ENCODE measurements at places on chromosomes 11 and 22.
A peak's percentile ranks its signal among the peaks of the same experiment; 100 is the strongest.

GRCh38 chr11:62115085-62115694 lies 8.6 kb upstream of the INCENP start:
- no peak for DNase-seq

DNA sequence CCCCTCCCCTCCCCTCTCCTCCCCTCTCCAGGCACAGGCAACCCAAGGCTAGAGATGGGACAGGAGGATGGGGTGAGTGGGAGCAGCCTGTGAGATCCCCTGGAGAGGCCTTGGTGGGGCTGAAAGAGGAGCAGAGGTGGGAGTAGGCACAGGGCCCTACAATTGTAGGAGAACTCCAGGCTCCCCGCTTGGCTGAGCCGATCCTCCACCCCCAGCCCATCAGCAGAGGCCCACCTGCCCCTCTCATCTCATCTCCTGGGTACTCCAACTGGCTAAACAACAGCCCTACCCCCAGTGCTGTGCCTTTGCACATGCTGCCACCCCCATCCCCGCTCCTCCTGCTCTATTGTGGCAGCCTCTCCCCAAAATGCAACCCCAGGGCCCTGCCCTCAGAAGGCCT lies 52.0 kb upstream of the A4GALT start:
- no peak for DNase-seq

- peak; percentile 79 for DNase-seq
Observed at GRCh38 chr22:18929459-18929858, 6.6 kb downstream of the PRODH start.

- DNase-seq, result no peak
Observed at GRCh38 chr11:67406420-67406968, 2.6 kb downstream of the TBC1D10C start.

- DNase-seq, result peak; percentile 88
Observed at GRCh38 chr11:35907648-35908431, 36.0 kb upstream of the LDLRAD3 start.

GRCh38 chr22:49997251-49997599 lies 15.3 kb downstream of the IL17REL start:
- no peak for DNase-seq

DNA sequence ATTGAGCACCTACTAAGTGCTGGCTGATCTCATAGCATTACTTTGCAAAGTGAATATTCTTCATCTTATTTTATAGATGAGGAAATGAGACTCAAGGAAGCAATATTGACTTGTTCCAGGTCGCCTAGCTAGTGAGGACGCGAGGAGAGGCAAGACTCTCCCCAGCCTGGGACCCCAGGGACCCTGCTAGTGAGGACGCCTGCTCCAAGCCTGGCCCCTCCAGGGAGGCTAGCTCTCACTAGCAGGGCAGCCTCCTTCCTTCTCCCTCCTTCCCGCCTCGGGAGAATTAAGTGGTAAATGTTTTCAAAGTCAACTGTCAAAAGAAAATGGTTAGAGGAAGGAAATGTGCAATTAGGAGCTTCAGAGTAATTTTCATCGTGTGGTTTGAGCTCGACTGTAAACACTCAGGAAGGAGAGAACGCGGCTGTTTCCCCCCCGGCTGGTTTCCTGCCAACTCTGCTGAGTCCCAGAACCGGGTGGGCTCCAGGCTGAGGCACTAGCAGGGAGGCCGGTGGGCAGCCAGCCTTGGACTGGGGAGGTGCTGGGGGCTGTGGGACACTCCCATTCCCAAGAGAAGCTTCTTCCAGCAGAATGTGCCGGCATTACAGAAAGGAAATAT lies 17.9 kb downstream of the MYEOV start:
- peak; percentile 81 for DNase-seq

DNA sequence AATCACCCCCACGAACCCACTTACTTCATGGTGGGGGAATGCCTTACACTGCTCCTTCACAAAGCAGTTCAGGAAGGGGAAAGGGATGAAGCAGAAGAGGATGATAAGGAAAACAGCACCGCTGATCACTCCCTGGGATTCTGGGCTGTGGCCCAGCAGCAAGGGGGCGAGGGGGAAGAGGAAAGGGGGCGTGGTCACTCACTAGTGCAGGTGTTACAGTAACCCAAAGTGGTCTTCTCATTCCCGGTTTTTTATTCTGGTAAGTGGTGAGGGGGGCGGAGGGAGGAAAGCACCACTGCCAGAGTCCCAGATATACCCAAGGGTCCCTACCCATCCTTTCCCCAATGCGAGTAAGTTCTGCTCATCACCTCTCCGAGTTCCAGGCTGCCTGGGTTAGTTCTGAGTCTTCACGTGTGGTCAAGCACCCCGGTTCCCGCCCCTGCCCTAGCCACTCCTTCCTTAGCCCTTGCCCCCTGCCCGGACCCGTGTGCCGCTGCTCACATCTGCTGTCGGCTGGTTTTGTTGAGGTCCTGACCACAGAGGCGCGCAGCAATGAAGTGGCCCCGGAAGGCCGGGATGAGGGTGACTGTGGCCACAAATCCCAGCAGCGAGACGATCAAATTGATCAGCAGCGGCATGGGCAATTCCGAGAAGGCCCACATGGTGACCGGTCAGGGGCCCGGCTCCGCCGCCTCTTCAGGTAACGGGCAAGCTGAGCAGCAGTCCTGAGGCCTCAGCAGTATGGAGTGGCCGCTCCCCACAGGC lies 477 bp downstream of the DPAGT1 start:
- DNase-seq, result no peak

GRCh38 chr11:15127341-15127740 lies 12.6 kb downstream of the INSC start:
- no peak for DNase-seq

GRCh38 chr11:1105183-1105565 lies 30.5 kb downstream of the MUC2 start:
- no peak for DNase-seq

DNA sequence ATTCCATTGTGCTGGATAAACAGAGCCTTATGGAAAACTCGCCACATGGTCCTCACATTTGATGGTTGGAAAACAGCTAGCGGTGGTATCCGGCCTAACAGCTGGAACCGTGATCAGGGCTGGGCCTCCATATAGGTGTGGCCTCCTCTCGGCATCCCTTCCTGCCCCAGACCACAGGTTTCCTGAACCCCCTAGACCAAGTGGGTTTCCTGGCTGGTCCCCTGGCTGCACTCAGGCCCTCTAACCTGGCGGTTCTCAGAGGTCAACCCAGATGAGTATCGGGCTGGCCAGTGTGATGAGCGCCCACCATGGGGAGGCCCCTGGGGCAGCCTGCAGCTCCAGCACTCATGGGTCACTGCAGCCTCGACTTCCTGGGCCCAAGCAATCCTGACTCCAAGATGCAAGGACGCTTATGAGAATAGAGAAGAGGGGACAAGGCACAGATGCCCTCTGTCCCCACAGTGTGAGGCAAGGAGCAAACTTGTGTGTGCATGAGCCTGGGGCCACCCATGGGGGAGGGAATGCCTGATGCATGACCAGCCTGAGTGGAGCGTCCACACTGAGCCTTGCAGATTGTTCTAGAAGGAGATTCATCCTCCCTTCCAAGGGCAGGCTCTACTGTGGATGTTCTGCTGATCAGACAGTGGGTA lies 53.4 kb upstream of the WNT7B start:
- DNase-seq, result no peak

DNA sequence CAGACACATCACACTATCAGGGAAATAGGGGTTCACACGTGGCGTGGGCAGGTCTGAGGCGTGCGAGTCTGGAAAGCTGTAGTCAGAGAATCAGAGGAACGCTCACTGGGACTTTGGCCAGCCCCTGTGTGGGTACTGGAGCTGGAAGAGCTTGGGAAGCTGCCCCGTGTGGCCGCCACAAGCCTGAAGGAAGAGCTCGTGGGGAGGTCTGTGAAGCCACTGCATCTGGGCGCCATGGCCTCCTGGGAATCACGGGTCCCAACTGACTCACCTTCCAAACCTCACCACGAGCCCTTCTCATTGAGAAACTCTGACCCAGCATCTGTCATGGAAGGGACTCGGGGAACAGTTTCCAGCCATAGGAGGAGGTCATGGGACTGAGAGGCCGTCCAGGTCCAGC lies 5.9 kb upstream of the MRGPRF start:
- no peak for DNase-seq

GRCh38 chr22:22600531-22601261 lies 41.6 kb upstream of the PRAME start:
- DNase-seq, result no peak

DNA sequence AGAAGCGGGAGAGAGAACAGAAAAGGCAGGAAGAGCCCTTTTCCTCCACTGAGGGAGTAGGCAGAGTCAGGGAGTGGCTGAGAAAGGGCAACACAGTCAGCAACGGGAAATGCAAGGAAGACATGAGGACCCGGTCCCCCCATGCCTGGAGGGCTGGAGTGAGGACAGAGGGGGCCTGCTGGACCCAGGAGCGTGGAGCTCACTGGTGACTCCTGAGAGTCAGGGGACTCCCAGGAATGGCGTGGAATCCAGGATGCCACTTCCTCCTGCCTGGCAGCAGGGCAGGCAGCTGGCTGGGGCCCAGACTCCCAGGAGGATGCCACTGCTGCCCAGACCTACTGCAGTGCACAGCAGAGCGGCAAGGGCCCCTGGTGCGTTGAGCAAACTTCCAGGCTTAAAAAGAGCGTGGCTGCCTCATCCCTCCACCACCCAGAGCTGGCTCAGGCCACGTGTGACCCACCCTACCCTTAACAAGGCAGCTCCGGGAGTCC lies 11.3 kb downstream of the C11orf21 start:
- DNase-seq, result no peak

DNA sequence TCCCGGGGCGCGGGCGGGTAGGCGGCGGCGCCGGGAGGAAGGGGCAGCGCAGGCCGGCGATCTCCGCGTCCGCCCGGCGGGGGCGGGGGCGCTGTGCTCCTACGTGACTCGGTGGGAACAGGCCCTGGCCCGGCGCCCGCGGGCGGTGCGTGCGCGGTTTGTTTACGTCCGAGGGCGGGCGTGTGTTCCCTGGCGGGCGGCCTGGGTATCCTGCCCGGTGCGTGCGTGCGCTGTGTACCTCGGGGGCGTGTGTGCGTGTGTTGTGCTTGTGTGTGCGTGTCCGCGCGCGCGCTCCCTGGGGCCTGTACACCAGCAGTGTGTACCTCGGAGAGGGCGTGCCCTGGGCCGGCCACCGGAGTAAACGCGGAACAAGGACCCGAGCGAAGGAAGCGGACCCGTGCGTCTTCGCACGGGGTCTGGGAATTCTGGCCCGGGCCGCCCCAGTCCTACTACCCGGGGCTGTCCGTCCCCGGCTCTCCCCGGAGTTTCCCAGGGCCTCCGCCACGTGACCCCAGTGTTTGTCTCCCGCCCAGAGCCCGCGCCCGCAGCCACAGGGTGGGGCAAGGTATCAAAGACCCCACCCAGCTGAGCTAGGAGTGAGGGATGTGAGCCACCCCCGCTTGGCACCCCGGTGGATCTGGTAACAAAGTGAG lies 769 bp downstream of the MAFF start:
- DNase-seq, result peak; percentile 98

DNA sequence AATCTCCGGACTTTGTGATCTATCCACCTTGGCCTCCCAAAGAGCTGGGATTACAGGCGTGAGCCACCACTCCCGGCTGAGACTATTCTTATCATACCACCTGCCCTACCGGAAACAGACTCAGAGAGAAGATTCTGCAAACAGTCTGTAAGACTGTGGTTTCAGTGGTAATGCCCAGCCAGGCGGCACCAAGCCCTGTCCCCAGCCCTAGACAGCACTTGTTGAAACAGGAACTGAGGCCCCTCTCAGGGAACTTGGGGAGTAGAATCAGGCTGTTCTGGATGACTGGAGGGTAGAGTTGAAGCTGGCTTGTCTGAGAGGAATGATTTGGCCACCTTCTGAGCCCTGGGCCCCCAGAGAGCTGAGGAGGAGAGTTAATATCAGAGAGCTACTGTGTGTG lies 1.3 kb upstream of the INSC start:
- no peak for DNase-seq

- DNase-seq, result no peak
Observed at GRCh38 chr22:30321461-30321860, 5.3 kb downstream of the TBC1D10A start.

DNA sequence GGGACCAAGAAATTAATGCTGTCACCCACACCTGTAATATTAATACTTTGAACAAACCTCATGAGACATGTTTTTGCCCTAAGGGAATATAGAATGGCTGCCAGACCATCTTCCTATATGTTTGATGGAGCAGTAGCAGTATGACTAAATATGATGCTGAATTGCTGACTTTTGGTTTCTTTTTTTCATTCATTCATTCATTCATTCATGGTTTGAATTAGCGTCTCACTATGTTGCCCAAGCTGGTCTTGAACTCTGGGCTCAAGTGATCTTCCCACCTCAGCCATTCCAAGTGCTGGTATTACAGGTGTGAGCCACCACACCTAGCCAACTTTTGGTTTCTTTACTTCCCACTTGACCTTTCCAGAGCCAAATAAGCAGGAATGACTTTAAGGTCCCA lies 7.8 kb downstream of the CCDC117 start:
- DNase-seq, result no peak

DNA sequence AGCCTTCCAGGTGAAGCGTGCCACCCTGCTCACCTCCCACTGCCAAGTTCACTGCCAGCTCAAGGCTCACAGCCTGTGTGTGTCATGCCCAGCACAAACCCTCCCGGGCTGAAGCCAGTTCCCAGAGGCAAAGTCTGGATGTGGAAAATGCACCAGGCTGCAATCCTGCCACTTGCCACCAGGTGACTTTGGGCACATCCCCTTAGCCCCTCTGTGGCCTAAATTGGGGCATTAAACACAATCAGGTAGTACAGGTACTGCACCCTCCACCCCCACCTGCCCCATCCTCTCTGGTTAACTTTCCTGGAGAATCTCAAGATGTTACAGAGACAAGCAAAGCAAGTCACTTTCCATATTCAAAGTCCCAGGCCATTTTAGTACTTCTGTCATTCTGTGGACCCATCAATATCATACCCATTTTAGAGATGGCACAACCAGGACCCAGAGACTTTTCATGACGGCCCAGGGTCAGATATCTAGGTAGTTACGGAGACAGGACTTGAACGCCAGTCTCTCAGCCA lies 1.8 kb upstream of the RASD2 start:
- DNase-seq, result no peak

- DNase-seq, result no peak
Observed at GRCh38 chr11:62124186-62125113, 639 bp downstream of the INCENP start.

DNA sequence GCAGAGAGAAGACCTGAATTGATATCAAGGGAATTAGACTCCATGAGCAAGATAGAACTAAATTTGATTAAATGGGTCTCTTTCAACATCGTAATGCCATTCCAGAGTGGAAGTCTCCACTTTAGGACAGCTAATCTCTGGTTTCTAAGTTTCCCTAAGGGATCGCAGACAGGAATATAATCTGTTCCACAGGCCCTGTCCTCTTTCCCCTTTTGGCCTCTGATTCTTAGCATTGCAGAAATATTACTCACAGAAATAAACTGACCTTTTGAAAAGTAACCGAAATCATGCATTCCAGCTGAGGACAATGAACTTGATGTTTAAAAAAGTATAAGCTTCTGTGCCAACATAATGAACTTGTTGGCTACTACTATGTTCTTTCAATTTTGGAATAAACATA lies 227.8 kb downstream of the ETS1 start:
- DNase-seq, result no peak

DNA sequence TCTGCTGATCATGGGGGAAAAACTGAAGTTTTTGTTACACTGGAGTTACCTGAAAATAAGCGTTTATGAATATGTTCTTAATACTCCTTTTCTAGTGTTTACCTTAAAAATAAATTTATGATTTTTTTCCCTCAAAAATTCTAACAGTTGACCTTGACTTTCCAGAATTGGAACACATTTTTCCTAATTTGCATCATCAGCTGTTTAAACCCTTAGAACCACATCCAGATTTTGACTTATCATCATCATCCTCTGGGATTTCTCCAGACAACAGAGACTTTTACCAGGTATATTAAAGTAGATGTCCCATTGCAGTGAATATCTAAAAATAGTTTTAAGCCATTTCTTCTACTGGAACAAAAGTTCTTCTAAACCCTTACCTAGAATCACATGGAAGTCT lies 17.2 kb downstream of the TAF1D start:
- DNase-seq, result no peak
